NCI-H2227 treated with DMSO at 0.1 percent for 48 hours (cell line): ENCODE measurements at places on chromosomes 4 and X.
A peak's percentile ranks its signal among the peaks of the same experiment; 100 is the strongest.

- DNase-seq: no peak
Observed at GRCh38 chr4:165027762-165028402, 3.9 kb upstream of the TRIM60 start.

DNA sequence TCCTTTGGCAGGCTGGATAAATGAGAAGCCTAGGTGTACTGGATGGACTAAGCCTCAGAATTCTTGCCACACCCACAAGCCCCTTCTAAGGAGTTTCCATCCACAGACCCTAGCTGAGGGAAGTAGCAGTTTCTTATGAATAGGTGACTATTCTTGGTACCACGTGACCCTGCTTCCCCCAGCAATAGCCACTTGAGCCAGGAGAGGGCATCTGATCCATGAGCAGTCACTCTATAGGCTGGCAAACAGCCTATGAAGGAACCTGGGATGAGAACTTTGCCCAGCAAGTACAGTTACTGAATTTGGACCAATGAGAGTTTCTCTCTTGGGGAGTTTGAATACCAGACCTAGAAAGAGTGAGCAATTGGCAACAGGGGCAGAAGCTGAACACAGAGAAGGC is 84.0 kb downstream of the RTL9 start:
- peak; percentile 2 for DNase-seq

DNA sequence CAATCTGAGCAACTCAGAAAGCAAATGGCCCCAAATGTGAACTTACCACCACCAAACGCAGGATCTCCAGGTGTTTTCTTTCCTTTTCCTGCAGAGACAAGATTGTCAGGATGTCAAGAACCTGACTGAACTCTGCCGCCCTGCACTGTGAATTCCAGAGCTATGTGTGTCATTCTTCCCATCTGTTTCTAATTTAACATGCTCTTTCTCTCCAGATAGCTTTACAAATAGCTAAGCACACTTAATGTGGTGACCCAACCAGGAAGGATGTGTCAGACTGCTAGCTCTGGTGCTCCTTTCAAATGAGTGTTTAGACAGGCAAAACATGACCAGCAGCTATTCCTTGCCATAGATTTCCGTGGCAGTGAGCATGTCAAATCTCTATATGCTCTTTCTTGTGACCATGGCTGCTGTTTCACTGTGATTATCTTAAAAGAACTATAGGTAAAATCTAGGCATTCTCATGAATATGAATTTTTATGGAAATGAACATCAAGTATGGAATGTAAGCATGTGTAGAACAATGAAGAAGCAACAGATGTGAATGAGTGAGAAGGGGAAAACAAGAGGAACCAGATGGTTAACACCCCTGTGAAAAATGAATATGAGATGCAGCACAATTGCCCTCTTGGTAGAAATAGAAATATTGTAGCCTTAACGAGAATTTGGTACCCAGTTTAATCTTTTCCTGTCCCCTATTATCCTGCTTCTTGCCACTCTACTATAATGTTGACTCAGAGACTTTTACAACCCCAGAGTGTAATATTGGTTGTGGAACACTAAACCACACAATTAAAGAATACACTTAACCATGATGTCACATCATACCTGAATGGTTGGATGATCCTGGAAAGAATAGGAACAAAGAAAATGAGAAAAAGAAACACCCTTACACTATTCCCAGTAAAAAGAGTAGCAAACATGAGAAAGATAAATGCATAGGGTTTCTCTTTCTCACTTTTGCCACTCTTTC is 247.8 kb upstream of the DKK2 start:
- DNase-seq: no peak

GRCh38 chr4:53776141-53776540 is 184.9 kb upstream of the LNX1 start:
- DNase-seq: no peak

- DNase-seq: peak; percentile 12
Observed at GRCh38 chrX:46913667-46914066, 1.4 kb downstream of the JADE3 start.

GRCh38 chr4:25144870-25145481 is 15.3 kb downstream of the SEPSECS start:
- DNase-seq: no peak

GRCh38 chr4:15255537-15255936 is 172.3 kb upstream of the C1QTNF7 start:
- no peak for DNase-seq

DNA sequence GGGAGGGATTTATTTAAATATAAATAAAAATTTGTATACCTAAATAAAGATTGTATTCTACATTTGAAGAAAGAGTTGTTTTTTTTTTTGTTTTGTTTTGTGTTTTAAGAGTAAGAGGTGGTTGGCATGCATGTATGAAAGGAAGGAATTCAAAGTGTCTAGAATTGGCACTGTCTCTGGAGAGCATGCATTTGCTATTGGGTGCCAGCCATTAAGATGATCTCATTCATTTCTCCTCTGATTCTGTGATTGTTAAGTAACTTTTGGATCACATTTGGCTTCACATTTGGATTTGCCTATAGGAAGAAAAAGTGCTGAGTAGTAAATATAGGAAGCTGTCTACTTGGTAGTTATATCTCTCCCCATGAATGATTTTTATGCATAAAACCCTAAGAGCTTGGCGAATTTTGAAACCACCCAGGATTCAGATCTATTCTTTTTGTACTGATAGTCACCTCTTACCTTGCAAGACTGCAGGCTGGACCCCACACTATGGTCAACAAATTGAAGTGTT is 7.8 kb upstream of the BOD1L1 start:
- no peak for DNase-seq
